Smooth muscle cell of the coronary artery (primary cell): ENCODE measurements at places on chromosomes 4 and X. TPM values are rescaled to one million over a fixed set of nuclear protein-coding genes. Genes with fewer than 3 reads are reported as not detected.

IDUA gene
- total RNA-seq, result 7.0 and 12.9 TPM in 2 replicates

PAGE1 gene
- not detected in 2 replicates for total RNA-seq

FGFR3 gene
- 0.47 and 0.83 TPM in 2 replicates for total RNA-seq

UGT2B17 gene
- not detected in 2 replicates for total RNA-seq
